ENCODE measurements at places on chromosomes 16 and 17.
A peak's percentile ranks its signal among the peaks of the same experiment; 100 is the strongest.

- no peak for DNase-seq
These were observed 2.5 kb downstream of the PSME3 start for GRCh38 chr17:42835732-42836131.

- DNase-seq: no peak
These were observed 3.8 kb upstream of the CD7 start for GRCh38 chr17:82320956-82321927.

- no peak for DNase-seq
These were observed 222.3 kb downstream of the KATNIP start for GRCh38 chr16:27772093-27772825.

DNA sequence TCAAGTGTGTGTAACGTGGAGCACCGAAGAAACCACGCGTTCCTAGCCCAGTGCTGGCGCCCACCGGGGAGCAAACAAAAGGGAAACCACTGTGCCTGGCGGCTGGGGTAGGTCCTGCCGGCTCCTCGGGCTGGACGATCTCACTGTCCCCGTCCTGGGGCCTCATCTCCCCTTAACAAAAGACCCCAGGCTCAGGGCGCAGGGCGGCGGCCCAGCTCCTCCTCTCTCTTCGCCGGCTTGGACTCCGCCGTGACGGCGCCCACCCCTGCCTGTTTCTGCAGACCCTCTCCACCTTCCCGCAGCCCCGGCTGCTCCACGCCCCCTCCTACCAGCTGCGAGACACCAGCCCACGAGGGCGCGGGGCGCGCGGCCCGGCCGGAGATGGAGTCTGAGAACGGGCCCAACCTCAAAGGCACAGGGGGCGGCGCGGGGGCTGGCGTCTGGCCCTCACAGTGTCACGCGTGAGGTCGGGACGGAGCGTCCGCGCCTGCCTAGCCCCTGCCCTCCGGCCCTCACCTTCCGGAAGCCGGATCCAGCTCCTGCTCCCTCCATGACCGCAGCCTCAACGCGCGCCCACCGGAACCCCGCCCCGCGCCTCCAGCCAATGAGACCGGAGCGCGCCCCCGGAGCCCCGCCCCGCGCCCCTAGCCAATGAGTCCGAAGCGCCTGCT, at the start of gene CENPX:
Gene CENPX (minus strand): TSS at position 569 of the 671 bp plus-strand sequence. CDS start 17 bp downstream, at position 552.
- DNase-seq: no peak

- DNase-seq: peak; percentile 71
These were observed 1.2 kb upstream of the HEXIM1 start for GRCh38 chr17:45146890-45147580.

DNA sequence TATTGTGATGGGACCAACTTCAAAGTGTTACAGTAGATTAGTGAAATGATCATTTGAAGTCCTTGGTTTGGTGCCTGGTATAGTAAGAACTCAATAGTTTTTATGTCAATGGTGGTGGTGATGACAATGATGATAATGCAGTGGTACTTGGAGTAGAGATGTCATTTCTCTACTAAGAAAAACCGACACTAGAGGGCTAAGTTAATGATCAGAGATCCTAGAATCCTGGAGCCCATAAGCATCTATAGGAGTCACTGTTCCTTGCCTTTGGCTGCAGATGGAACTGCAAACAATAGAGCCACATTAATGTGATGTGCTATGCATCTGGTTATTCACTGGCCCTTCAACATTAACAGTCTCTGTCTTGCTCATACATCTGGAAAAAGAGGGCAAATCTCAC, 103.8 kb downstream of the ANKFN1 start:
- DNase-seq: no peak

GRCh38 chr17:42132941-42133340, 10.3 kb downstream of the HSPB9 start:
- peak; percentile 61 for DNase-seq

GRCh38 chr17:67818110-67819002, 6.9 kb upstream of the BPTF start:
- DNase-seq: no peak

GRCh38 chr16:84553873-84554399, 49.5 kb upstream of the MEAK7 start:
- no peak for DNase-seq

GRCh38 chr17:73553311-73553710, 90.9 kb downstream of the SDK2 start:
- DNase-seq: no peak

Measured in NCI-H2107 (cell line).